ENCODE measurements at places on chromosomes 5 and 9.

- DNase-seq = no peak
Measured at GRCh38 chr9:81508476-81508875, 180.9 kb downstream of the TLE1 start.

DNA sequence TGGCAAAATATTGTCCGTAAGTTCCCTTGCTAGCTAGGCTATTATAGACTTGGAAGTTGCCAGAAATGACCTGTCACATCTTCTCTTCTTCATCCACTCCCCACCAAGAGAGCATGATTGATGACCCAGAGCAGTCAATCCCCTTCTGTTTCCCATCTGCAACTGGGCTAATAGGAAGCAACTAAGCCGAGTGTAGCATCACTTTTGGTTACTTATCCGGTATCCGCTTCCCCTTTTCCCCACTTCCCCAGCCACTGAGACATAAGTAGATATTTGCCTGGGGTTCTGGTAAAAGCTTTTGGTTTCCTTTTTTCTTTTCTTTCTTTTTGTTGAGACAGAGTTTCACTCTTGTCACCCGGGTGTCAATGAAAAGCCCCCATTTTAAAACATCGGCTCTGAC is 29.4 kb upstream of the LIFR start:
- no peak for DNase-seq

- DNase-seq = no peak
Measured at GRCh38 chr9:130940027-130940549, 1.0 kb upstream of the FIBCD1 start.

DNA sequence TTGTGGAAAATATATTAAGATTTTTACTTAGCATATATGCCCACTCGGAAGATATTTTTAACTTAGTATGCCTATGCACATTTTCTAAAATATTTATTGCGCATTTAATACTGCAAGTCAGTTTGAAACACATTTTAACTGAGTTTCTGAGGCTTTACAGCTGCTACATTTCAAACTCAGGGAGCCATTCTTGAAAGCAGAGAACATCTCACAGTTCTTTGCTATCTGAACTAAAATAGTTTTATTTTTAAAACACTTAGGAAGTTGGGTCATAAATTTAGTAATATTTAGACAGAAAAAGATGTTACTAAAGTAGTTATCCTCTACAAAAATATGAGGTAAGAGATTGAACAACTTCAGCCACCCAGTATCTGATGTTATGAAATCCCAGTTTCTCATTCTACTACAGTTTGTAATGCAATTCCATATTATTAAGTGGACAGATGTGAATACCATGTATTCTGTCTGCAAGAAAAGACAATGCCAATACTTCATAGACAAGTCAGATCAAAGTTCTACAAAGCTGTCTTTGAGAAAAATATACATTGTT is 409.9 kb upstream of the EDIL3 start:
- no peak for DNase-seq

DNA sequence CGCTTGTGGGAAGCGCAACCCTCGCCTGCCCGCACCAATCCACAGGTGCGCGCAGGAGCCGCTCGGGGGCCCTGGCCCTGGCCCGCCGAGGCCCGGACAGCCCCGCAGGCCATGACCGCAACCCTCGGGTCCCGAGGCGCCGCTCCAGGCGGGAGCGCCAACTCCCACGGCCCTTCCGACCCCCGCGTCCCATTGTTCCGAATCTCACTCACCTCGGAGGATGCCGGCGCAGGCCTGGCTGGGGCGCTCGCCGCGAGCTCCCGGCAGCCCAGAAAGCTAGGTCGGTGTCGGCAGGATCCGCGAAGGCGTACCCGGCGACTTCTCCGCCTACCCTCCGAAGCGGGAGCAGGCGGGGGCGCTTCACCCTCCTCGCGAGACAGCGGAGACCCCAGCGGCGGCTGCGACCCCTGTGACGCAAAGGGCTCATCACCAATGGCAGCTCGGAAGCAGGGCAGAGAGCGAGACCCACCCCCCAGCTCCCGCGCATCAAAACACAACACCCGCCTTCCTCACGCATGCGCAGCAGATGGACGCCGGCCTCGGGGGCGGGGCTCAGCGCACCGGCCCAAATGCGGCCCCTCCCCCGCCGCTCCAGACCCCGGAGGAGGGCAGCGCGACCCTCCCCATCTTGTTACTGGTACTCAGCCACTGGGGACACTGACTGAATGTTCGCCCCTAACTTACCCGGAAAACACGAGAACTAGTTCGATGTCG is 1.4 kb upstream of the SMIM27 start:
- peak; percentile 89 for DNase-seq

GRCh38 chr5:111234125-111234524 is 9.9 kb downstream of the CAMK4 start:
- DNase-seq = no peak

GRCh38 chr5:173624282-173624681 is 7.8 kb upstream of the BOD1 start:
- no peak for DNase-seq

DNA sequence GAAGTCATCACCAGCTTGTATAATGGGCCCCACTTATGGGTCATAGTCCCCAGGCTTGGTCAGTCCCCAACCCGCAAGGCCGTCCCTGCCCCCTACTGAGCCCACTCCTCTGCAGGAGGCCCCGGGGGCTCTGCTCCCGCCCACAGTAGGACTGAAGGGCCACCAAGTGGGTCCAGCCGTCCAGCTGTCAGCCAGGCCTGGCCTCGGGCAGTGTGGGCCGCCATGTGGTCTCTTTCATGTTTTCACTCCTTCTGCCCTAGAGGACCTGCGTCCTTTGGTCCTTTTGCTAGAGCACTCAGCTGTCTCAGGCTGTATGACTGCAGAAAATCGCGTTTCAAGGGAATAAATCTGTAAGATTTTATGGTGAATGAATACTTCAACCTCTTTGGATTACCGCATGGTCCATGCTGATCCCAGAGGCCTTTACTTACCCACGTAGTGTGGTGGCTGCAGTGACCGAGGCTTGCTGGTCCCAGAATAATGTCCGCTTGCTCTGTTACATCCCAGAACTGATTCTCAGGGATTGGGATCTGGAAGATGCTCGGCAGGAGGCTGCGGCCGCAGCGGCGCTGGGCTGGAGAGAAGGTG is 105.7 kb upstream of the FAM120A start:
- no peak for DNase-seq

DNA sequence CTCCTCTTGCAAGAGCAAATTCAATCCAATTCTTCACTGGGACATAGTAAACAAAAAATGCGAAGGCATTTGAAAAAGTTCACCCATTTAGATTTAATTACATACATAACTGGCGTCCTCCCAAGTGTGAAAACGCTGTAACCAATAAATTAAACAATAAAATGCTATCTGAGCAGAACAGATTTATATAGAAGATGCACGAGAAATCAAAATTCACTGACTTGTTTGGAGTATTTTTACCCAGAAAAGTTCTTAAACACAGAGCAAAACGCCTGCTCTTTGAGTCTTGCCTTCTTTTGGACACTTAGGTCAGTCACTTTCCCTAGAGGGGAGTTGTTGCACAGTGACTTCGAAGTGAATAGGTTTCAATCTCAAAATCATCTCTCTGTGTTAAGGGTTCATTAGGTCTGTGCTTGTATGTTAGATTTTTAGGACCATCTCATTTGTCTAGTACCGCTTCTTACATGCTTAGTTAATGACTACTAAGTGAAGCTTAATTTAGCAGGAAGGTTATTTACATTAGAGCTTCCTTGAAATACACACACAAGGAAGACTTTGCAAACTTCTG is 1.9 kb downstream of the ALDH1A1 start:
- DNase-seq = no peak
